ENCODE measurements at places on chromosomes 6 and 20.

DNA sequence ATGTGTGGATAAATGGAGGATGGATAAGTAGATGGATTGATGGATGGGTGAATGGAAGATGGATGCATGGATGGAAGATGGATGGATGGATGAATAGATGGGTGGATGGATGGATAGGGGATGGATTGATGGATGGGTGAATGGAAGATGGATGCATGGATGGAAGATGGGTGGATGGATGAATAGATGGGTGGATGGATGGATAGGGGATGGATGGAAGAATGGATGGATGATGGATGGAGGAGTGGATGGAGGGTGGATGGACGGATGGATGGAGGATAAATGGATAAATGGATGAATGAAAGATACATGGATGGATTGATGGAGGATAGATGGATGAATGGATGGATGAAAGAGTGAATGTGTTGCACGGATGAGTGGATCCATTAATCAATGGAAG is 3.0 kb upstream of the NFATC2 start:
- DNase-seq, result no peak

- no peak for DNase-seq
These were observed 35.3 kb downstream of the TMEM181 start for GRCh38 chr6:158595223-158595622.

- no peak for DNase-seq
These were observed 751.5 kb downstream of the CBLN4 start for GRCh38 chr20:55253781-55254180.

DNA sequence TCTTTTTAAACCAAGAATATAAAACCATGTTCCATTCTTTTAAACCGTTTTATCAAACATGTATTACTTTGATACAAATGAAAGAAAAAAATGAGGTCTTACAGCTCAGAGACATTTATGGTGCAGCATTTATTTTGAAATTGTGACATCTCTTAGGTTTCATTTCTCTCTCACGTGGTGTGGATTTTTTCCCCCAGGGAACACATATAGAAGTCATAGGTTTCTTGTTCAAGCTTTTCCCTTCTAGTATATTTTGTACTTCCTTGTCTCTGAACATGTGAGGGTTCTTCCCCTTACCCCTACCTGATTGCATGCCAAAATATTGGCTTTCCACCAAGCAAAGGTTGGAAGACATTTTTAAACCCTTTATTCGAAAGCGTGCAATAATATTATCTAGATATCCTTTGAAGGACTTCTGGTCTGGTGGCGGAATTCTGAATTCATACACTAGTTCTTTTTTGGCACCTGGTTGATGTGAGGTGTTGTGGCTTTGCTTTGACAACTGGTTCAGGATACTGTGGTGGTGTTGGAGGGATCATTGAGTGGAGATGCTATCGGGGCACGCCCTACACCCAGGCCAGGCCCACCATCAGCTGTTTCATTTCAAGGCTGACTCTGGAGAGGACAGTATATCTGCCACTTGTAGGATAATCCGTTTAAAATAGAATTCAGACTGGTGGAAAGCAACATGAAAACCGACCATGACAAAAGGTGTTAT is 5.6 kb upstream of the FAM50B start:
- no peak for DNase-seq

- DNase-seq, result no peak
These were observed 188.1 kb downstream of the FOXC1 start for GRCh38 chr6:1797801-1798200.

DNA sequence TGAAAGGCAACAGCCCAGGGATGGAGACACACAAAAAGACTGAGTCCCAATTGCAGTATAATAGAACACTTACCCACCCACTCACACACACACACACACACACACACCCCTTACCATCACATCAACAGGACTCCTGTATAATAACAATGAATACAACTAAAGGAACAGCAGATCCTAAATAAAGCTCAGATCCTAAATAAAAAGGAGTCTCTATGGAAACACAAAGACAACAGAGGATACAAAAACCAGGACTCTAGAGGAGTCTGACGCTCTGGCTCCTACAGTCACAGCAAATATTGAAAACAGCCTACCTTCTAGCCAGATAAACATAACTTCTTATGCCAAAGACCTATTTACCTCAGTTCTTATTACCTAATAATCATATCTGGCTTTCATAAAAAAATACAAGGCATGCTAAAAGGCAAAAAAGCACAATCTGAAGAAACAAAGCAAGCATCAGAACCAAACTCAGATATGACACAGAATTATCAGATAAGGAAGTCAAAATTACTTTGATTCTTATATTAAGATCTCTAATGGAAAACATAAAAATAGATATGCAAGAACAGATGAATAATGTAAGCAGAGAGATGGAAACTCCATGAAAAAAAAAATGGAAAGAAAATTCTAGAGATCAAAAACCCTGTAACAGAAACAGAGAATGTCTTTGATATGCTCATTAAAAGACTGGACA is 134.9 kb downstream of the MMUT start:
- no peak for DNase-seq

DNA sequence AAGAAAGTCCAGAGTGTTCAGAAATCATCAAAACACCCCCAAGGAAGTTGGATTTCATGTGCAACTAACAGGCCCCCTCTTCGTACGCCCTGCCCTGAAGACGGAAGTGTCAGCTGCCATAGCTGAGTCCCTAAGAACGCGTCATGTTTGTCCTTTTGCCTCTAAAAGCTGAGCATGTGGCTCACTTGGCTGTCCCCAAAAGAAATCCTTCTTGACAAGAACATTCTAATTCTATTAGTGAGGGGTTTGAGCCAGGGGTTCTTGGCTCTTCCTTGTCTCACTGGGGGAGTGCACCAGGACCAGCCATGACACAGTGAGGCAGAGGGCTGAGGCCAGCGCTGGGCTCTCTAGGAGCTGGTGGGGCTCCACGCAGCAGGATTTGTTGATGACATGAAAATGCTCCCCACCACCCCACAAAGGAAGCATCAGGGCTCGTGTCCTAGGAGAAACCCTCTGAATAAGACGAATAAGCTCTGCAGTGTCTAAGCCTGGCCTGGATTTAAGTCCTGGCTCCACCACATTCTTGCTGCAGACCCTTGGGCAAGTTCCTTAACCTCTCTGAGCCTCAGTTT is 20.0 kb upstream of the SPO11 start:
- DNase-seq, result no peak

DNA sequence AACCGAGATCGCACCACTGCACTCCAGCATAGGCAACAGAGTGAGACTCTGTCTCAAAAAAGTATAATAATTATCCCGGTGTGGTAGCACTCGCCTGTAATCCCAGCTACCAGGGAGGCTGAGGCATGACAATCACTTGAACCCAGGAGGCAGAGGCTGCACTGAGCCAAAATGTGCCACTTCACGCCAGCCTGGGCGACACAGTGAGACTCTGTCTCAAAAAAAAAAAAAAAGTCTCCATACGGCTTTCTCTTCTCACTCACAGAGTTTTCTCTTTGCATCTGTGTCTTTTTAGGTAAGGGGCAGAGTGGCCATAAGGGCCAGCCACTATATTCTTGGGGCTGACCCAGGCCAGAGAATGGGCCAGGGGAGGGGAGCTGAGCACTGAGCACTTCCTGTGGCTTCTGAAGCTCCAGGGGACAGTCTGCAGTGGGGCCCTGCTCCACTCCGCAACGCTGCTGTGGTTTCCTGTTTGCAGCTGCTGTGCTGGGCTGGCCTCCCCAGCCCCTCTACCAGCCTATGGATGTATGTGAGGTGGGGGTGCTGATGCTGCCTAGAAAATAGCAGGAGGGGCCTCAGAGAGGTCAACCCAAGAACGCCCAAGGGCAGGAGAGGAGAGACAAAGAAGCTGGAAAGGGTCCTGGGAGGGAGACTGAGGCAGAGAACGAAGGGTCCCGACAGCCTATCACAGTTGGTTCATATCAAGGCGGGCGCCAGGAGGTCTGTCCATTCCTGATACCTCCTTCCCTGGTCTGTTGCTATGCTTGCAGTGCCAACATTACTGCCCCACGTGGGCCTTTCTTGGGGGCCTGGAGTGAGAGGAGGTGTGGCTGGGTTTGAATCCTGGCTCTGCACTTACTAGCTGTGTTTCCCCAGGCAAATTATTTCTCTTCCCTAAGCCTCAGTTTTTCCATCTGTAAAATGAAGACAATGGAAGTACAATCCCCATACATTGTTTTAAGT is 16.0 kb downstream of the SLA2 start:
- DNase-seq, result peak; percentile 69

DNA sequence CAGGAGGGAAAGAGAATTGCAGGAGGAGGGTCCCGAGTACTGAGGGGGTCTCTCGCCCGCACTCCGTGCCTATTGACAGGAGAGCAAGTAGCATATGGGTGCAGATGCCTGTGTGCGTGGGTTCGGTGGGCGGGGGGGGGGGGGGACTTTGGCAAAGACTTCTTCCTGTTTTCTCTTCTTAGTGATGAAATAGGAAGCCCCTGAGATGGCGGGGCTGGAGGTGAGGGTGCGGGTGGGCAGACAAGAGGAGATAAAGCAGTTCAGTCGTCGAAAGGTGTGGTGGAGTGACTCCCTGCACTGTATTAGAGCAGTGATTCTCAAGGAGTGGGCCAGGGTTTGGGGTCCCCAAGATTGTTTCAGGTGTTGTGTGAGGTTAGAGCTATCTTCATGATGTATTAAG is 3.7 kb downstream of the NAA20 start:
- DNase-seq, result no peak

DNA sequence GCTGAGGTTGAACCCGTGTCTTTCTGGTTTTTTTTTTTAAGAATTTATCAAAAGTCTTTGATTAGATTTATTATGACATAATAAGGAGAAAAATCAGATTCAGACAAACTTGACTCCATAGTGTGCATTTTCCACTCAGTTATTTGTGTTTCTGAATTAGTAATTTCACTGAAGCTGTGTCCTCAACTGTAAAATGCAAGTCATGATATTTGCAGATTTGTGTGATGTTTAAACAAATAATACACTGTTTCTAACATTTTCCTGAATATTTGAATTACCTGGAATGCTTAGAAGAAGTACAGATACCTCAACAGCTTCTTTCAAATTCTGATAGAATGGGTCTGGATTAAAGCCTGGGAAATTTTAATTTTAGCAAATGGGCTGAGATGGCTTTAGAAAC is 1050.3 kb upstream of the MAP3K7 start:
- DNase-seq, result no peak

- no peak for DNase-seq
These were observed 5.0 kb upstream of the GABRR1 start for GRCh38 chr6:89221971-89222711.

DNA sequence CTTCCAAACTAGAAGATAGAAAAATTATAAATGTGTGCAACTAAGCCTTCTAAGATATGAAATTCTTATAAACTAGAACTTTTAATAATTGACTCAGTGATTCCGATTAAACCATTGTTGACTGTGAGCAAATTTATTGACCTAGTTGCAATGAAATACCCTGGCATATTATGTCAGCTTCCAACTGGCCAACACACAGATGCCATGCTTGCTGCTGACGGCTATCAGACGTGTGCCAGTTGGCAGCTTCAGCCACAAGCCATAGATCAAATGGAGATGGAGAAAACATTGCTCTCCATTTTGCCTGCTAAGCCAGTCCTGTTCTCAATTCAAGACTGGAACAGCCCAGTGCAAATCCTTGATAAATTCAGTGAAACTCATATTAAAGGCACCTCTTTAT is 101.7 kb upstream of the HDGFL1 start:
- no peak for DNase-seq
